CD4-positive, alpha-beta T cell (primary cell): ENCODE measurements at places on chromosomes 7 and 10.

DNA sequence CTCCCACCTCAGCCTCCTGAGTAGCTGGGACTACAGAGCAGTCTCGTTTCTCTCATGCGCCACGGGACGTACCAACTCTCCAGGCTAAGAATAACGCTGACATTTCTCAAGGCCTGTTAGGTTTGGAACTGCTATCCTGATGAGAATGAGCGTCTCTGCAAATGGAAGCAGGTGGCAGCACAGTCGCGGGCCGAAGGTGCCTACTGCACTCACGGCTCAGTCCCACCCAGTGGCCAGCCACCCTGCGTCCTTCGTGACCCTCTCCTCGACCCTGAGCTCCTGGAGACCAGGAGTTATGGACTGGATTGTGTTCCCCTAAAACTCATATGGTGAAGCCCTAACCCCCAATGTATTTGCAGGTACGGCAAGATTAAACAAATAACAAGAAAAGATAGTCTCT lies 274.1 kb downstream of the PRPF18 start:
- DNase-seq, result no peak

- DNase-seq, result no peak
Observed at GRCh38 chr7:105635197-105635596, 53.9 kb upstream of the EFCAB10 start.

DNA sequence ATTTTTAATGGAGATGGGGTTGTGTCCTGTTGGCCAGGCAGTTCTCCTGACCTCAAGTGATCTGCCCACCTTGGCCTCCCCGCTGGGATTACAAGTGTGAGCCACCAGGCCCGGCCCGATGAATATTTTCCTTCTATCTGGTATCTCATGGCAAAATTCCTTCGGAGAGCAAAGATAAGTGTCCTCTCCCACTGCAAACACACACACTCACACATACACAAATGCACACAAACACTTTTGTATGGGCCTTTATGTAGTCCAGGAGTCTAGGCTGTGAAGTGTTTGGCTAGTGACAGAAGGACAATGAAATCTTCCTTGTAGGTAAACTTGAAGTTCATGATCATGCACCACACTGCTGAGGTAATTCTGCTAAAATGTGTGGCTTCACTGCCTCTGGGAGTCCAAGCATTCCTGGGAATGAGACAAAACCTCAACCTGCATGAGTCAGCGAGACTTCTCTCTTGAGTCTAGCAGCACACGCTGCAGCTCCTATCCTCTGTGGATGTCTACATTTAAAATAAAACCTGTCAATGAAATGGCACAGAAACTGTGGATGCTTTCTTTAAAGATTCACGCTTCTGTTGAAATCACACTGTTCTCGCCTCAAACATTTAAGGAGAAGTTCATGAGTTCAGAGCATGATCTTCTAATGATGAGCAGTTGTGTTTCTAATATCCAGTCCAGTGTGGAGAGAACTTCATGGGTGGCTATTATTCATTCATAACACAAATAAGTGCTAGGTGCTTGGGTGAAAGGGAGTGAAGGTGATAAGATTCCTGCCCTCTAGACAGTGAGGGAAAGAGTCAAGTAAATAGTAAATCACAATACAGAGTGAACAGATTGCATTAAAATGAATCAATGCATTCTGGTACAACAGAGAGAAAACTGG lies 96.5 kb downstream of the NRP1 start:
- no peak for DNase-seq

- DNase-seq, result no peak
Observed at GRCh38 chr10:119602241-119603095, 5.7 kb upstream of the TIAL1 start.

- DNase-seq, result no peak
Observed at GRCh38 chr7:121334875-121335648, 6.3 kb downstream of the WNT16 start.

DNA sequence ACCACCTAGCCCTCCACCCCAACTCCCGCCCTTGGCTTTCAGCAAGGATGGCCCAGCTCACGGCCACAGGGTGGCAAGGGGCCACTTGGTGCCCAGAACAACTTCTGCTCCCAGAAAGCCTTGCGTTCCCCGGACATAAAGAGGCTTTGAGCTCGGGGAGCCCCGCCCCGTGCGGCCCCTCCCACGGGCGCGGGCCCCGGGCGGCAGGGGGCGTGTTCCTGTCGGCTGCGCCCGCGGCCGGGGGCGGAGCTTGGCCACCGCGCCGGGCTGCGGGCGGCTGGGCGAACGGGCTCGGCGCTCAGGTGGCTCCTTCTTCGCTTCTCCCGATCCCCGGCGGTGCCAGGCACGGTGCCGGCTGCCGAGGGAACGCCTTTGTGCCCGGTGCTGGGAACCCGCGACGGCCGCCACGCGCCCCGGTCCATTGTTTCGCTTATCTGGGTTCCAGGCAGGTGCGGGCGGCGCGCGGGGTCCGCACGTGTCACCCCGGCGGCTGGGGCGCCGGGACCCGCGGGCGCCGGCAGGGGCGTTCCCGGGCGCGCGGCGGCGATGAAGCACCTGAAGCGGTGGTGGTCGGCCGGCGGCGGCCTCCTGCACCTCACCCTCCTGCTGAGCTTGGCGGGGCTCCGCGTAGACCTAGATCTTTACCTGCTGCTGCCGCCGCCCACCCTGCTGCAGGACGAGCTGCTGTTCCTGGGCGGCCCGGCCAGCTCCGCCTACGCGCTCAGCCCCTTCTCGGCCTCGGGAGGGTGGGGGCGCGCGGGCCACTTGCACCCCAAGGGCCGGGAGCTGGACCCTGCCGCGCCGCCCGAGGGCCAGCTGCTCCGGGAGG lies at the start of gene NFE2L3:
Gene NFE2L3, plus strand, starts transcription at position 246 of the 829 bp plus-strand sequence. Its CDS starts 301 bp downstream, at position 547.
- DNase-seq, result peak; percentile 68

GRCh38 chr10:69466158-69466490 lies 14.9 kb downstream of the TSPAN15 start:
- DNase-seq, result no peak

GRCh38 chr7:5382281-5382892 lies 41.2 kb downstream of the TNRC18 start:
- DNase-seq, result no peak

GRCh38 chr7:106050746-106051117 lies 61.4 kb downstream of the SYPL1 start:
- no peak for DNase-seq

DNA sequence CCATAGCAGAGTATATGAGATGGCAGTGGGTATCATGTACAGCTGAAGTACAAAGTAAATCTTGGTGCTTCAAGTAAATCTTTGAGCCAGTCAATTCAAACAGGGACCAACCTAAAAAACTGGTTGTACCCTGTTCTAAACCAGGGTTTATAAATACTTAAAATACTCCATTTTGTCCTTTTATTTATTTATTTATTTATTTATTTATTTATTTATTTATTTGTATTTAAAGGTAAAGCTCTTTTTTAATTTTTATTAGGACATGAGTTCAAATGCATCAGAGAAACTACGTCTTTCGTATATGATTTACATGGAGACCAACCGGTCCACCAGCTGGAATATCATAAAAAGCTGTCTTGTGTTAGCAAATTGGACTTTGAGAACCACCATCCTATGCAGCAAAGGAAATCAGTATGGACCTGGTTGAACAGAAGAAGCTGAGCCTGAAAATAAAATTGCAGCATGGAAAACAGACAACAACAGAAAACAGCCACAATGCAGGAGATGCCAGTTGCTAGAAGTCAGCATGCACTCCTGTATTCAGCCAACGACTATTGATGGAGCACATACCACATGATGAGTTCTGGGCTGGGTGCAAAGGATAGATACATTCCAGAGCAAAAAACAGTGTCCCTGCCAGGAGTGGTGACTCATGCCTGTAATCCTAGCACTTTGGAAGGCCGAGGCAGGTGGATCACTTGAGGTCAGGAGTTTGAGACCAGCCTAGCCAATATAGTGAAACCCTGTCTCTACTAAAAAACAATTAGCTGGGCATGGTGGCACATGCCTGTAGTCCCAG lies 60.0 kb downstream of the PLXNA4 start:
- no peak for DNase-seq

GRCh38 chr10:75287697-75288096 lies 51.9 kb upstream of the COMTD1 start:
- no peak for DNase-seq
